ENCODE measurements at places on chromosomes 4 and X.

DNA sequence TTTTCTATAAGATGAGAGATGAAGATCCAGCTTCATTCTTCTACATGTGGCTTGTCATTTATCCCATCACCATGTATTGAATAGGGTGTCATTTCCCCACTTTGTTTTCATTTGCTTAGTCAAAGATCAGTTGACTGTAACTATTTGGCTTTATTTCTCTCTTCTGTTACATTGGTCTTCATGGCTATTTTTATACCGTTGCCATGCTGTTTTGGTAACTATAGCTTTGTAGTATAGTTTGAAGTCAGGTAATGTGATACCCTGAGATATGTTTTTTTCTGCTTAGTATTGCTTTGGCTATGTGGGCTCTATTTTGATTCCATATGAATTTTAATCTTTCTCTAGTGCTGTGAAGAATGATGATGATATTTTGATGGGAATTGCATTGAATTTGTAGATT, 514.3 kb downstream of the GBA3 start:
- no peak for DNase-seq

DNA sequence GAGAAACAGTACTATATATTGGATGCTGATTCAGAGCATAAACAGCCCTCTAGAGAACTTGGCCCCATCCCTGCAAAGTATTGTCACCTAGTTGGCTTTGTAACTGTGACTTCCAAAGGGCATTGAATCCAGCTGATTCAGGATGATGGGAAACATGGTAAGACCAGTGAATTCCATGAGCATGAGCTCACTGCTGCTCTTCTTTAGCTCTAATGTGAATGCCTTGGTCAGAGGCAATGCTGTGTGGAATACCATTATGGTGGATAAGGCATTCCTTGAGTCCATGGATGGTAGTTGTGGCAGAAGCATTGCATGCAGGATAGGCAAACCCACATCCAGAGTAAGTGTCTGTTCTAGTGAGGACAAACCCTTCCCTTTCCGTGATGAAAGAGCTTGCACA, 365.6 kb upstream of the EDA2R start:
- no peak for DNase-seq

GRCh38 chr4:163470391-163470790, 3.2 kb downstream of the TKTL2 start:
- DNase-seq, result no peak

- DNase-seq, result no peak
Observed at GRCh38 chrX:101973066-101973465, 41.2 kb upstream of the ZMAT1 start.

DNA sequence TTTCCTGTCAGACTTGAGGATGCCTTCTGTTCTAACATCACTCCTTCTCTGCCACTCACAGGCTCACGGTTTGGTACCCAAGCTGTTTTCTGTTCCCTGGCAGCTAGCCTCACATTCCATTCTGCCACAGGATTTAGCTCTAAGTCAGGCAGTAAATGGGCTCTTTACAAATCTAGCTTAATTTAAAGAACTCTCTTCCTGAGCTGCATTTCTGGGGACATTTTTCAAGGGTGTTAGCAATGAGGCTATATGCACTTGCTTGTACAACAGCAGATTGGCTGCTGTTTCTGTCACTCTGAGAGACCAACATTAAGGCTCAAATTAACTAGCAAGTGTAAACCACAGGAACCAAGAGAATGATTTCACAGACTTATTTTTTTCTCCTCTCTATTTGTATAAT, 337.8 kb upstream of the NOCT start:
- peak; percentile 49 for DNase-seq

- no peak for DNase-seq
Observed at GRCh38 chr4:94470132-94470531, 18.4 kb downstream of the PDLIM5 start.
